CD4-positive, alpha-beta T cell treated with Interferon alpha-2 for 1 hour (primary cell): ENCODE measurements at places on chromosomes 7 and 10.

DNA sequence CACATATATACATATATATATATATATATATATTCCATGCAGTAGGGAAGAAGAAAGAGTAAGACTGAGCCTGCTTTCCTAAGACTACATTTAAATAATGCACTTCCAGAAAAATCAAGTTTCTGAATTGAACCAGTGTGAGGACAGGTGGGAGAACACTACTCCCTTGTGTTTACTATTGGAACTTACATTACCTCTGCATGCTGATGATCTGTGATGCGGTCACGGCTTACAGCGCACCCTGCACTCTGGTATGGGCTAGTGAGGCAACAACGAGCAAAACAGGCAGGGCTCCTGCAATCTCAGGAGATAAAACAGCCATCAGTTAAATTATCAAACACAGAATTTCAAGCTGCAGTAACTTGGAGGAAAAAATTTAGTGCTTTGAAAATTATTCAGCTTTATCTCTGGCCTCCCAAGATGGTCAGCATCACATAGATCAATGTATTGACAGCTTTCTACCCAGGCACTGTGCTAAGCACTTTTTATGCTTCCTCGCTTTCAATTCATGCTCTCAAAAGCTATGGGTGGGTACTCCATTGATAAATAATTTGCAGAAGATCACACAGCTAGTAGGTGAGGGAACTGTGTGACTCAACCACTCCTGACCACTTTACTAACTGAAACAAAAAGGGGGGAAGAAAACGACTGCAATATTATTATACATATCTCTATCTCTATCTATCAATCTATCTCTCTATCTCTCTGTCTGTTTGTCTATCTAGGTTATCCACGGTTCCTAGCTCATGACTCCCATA is 20.5 kb upstream of the SLC16A12 start:
- no peak for DNase-seq

GRCh38 chr7:24921362-24921679 is 58.7 kb downstream of the OSBPL3 start:
- DNase-seq, result no peak

DNA sequence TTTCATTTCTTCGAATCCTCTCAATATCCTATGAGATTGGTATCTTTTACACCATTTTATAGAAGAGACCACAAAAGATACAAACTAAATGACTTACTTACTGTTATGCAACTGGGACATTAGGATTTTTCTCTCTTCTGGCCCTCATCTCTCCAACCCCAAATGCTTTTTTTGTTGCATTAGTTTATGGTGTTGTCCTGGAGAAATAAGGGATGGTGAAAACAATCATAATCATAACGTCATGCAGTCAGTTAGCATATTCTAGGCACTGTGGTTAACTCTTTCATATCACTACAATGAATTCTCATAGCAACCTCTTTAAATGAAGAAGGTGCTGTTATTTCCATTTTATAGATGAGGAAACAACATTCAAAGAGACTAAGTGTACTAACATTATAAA is 104.6 kb downstream of the PON1 start:
- DNase-seq, result no peak

- no peak for DNase-seq
Observed at GRCh38 chr7:76231583-76231982, 29.9 kb downstream of the SRRM3 start.

DNA sequence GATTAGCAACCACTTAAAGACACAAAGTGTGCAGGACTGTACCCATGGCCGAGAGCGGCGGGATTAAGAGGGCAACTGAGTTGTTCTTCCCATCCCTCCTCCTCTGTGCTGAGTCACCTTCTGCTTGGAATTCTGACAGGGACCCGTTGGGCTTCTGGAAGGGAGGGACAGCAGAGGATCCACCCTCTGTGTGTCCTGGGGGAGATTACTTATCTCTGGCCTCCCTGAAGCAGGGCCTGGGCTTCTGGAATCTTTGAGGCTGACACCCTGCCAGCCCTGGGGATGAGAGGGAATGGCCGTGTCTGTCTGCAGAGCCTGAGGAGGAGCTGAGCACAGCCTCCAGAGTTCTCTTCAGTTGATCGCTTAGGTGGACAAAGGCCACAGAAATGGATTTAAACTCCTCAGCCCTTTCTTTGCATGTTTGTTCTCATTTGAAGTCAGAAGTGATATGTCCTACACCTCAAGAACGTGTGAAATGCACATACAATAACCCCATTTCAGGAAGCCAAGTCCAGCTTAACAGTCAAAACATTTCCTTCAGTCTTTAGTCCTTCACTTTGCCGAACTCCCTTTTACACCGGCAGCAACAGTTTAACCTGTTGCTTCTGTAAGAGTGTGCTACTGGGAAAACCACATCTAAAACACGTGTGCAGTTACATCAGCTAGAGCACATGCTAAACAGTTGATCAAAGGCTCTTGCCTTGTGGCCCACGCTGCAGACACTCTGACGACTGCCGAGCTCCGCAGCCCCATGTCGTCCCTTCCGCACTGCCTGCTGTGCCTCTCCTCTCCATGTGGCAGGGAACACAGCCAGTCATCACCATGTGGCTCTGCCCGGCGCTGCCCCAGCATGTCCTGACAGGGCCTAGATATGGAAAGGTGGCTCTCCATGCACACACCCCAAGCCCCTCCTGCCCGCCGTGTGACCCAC is 55.7 kb downstream of the IKZF1 start:
- peak; percentile 88 for DNase-seq
